ENCODE measurements at places on chromosomes 12 and 14. TPM values are rescaled to one million over a fixed set of nuclear protein-coding genes. Genes with fewer than 3 reads are reported as not detected.

Gene RBP5
- not detected for total RNA-seq

Gene TAS2R42
- total RNA-seq = not detected

Gene INTS13
- total RNA-seq = 25.0 TPM

Gene RPL6
- total RNA-seq = 1,399 TPM

Gene BHLHE41
- 18.1 TPM for total RNA-seq

Gene RGS6
- not detected for total RNA-seq

Gene BMP4
- 1.2 TPM for total RNA-seq

Gene SYNDIG1L
- not detected for total RNA-seq

Gene MTHFD1
- 67.7 TPM for total RNA-seq

Gene C12orf50
- total RNA-seq = 0.16 TPM

Gene CMA1
- not detected for total RNA-seq

Gene KRT78
- total RNA-seq = not detected

Gene TMTC2
- total RNA-seq = 23.8 TPM

Gene ALX1
- total RNA-seq = not detected

Gene PLCZ1
- 0.67 TPM for total RNA-seq

GRCh38 chr12:68012712-68013111 lies 23.5 kb downstream of the IFNG-AS1 start:
- no peak for DNase-seq

GRCh38 chr12:54270345-54270744 lies 9.6 kb downstream of the CBX5 start:
- no peak for DNase-seq

DNA sequence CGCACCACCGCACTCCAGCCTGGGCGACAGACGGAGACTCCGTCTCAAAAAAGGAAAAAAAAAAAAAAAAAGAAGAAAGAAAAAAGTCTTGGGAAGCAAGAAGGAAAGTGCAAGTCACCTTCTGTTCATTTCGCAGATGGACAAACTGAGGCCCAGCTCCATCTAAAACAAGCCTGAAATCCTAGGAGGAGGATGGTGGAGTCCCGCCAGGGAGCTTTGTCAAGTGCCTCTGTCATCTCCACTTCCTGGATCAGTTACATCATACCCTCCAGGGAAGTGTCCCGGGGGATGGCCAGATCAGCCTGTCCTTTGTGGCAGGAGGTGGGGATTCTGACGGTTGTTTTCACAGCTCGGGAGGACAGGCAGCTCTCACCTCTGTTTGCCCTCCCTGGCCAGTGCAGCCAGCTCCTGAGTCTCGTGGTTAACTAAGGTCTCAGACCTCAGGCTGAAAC lies 8.7 kb upstream of the SDSL start:
- DNase-seq = no peak

- DNase-seq = no peak
Measured at GRCh38 chr12:73361864-73362230, 1089.7 kb downstream of the TRHDE start.

DNA sequence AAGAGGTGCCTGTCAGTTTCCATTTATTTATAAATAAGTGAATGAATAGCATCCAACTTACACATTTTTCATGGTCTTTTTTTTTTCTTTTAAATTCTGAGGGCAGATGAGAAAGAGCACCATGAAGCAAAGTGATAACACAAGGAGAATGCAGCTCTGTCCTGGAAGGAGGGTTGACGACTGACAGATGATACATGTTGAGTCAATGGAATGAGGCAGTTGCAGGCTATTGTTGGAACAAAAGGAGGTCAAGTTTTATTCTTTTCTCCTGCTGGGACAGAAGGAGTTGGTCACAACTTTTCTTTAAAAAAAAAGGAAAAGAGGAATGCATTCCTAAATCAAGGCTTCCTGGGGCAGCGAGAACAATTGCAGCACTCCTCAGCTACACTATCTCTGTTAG lies 119.9 kb upstream of the PLEKHG7 start:
- DNase-seq = no peak

DNA sequence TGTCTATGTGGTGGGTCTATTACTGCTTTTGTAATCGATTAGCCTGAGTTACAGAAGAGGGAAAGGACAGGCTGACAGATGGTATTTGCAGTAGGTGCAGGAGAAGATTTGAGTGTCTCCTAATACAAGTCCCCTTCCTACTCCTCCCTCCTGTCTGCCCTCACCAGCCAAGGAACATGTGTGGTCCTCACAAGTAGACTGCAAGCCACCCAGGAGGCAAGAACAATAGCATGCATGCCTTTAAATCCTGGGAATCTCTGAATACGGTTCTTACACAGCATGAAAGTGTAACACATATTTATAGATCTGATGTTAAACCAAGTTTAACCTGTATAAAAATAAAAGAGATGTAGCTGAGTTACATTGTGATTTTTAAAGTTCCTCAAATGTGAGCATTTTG lies 117.0 kb downstream of the PTCSC3 start:
- DNase-seq = no peak

- DNase-seq = no peak
Measured at GRCh38 chr14:49858383-49858782, 5.8 kb upstream of the NEMF start.

DNA sequence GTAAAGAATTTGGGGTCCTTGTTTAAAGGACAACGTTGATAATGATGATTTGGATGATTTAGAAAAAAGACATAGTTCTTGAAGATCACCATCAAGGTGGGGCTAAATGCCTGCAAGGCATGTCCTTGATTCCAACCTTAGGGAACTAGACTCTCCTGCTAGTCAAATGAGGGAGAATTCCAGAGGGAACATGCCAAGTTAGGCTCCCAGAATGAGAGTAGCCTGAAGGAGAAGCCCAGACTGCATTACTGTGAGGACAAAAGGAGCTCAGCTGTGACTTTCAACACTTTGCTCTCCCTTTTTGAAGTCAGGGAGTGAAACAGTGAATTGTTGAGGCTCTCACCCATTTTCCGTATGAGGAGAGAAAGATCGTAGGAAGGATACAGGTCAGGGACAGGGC lies 95.2 kb upstream of the TBX3 start:
- no peak for DNase-seq

DNA sequence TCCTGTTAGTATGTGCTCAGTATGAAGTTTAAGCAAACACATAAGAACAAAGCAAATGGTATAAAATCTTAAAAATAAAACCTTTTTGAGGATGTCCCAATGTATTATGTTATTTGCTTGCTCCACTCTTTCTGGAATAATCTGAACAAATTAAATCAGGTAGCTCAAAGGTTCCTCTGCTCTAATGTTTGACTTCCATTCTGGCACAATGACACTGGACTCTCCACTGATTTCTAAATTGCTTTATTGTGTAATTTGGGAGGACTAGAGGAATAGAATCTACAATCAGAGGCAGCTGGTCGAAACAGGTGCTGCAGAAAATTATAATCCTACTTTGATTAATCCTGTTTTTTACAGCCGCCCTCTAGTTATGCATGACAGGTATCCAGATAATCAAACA lies 523.7 kb upstream of the FOXG1 start:
- no peak for DNase-seq

DNA sequence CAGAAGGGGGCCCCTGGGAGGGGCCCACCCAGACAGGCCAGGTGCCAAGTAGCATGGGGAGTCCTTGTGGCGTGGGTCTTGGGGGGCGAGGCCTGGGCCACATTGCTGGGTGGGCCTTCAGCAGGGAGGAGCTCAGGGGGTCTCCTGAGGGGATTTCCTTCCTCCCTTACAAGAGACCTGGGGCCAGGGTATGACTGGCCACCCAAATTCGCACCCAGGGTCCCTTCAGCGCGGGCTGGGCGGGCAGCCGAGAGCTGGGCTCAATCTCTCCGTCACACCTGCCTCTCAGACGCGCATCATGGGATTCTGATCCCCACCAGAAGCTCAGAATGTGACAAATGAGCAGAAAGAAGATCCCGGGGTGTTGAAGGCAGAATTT lies 72.4 kb downstream of the KIF26A start:
- no peak for DNase-seq

DNA sequence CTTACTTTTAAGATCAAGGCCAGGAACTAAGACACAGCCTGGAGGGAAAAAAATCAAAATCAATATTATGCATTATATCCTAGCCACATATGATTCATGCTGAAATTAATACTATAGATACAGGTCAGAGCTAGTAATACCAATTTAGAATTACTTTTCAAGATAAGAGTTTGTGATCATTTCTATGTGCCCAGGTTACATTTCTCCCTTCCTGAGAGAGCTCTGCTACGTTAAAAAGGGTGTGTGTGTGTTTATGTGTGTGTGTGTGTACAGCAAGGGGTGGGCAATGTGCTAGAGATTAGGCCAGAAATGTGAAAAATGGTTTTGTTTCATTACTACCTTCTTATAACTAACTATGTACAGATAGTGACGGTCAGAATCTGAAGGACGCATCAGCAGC lies 223.9 kb upstream of the FLRT2 start:
- DNase-seq = no peak

- no peak for DNase-seq
Measured at GRCh38 chr12:49108958-49109404, 1.7 kb downstream of the LMBR1L start.

GRCh38 chr12:107447336-107447735 lies 238.3 kb upstream of the PWP1 start:
- peak; percentile 57 for DNase-seq

- DNase-seq = peak; percentile 95
Measured at GRCh38 chr14:90658541-90658967, 157.7 kb downstream of the TTC7B start.

DNA sequence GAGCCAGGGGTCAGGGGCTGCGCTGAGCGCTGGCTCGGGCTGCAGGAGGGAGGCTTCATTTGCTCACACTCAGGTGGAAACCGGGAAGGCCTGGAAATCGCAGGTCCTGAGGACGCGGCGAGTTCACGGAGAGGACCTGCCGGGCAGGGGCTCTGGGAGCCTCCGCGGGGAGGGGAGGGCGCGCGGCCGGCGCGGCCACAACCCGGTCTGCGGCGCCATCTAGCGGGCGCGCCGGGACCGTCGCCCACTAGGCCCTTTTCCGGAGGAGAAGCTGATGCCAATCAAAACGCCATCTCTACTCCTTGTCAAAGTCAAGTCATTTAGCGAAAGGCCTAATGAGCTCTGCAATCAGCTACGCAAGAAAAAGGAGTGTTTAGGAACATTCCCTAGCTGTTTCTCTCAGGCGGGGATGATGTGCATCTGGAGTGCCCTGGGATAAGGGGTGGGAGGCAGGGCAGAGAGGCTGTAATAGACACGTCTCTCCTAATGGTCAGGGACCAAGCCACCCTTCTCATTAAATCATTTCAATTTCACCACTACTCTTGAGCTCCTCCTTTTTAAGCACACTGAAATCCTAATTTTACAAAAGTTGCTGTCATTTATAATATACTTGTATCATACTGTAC lies 885.8 kb upstream of the TMEM132C start:
- DNase-seq = peak; percentile 21

DNA sequence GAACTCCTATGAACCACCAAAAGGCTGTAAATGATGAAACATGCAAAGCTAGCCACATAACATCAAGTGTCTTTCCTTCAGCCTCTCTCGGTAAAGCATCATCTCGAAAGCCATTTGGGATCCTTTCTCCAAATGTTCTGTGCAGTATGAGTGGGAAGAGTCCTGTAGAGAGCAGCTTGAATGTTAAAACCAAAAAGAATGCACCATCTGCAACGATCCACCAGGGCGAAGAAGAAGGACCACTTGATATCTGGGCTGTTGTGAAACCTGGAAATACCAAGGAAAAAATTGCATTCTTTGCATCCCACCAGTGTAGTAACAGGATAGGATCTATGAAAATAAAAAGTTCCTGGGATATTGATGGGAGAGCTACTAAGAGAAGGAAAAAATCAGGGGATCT lies 61.2 kb downstream of the ATG14 start:
- DNase-seq = no peak

- no peak for DNase-seq
Measured at GRCh38 chr12:30796313-30796780, 41.6 kb upstream of the CAPRIN2 start.

DNA sequence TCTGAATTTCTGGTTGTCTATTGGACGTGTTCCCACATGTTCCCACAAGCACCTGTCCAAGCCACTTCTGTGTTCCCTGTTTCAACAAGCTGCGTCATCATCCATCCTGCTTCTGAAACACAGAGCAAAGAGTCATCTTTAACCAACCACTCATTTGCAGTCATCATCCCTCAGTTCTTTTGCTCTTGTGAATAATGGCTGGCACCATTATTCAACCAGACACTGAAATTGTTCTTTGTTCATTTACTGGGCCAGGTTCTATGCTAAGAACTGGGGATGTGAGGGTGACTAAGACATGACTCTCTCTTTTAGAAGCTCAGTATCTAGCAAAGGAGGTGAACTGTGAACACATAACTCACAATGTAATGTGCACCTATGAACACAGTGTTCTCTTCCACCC lies 40.7 kb upstream of the ANO4 start:
- DNase-seq = peak; percentile 99

GRCh38 chr12:16189849-16190248 lies 87.6 kb downstream of the SLC15A5 start:
- peak; percentile 38 for DNase-seq

DNA sequence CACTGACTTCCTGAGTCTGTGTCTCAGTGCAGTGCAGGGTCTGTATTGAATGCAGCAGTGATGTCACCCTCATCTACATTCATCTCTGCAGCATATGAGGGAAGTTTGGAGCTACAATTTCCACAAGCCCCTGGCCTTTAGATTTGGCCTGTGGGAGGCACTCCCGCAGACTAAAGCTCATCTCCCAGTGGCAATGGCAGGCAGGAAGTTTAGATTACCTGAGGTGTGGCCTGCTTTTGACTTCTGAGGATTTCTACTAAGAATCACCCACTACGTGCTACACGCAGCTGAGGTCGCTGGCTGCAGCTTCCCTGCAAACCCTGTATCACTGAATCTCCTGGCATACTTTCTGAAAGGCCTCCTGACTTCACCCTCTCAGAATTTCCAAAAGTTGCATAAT lies 202.2 kb upstream of the PRKD1 start:
- DNase-seq = no peak

- DNase-seq = no peak
Measured at GRCh38 chr14:91388551-91388975, 29.1 kb downstream of the CCDC88C start.

- DNase-seq = no peak
Measured at GRCh38 chr12:52681526-52682380, 1.5 kb upstream of the KRT1 start.

DNA sequence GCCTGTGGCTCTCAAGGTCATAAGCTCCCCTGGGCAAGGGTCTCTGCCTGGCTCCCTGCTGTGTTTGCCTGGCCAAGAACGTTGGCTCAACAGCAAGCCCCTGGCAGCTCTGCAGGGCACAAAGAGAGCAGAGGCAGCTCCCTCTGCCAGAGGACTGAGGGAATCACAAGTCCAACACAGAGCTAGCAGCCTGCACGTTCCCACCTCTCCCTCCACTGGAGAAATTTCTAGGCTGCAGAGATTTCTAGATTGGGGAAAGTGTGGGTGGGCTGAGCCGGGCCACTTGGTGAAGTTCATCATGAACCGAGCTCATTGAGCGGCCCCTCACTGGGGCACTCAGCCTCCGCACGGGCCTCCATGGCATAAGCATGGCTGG lies 19.8 kb downstream of the ZFYVE21 start:
- DNase-seq = no peak

- no peak for DNase-seq
Measured at GRCh38 chr12:80400571-80400991, 43.5 kb upstream of the PTPRQ start.

Measured in mammary epithelial cell (primary cell).